ENCODE measurements at places on chromosomes 16 and 17. TPM values are rescaled to one million over a fixed set of nuclear protein-coding genes. Genes with fewer than 3 reads are reported as not detected.

PYY gene
- not detected for total RNA-seq

SLFN12L gene
- 1.6 TPM for total RNA-seq

DNA sequence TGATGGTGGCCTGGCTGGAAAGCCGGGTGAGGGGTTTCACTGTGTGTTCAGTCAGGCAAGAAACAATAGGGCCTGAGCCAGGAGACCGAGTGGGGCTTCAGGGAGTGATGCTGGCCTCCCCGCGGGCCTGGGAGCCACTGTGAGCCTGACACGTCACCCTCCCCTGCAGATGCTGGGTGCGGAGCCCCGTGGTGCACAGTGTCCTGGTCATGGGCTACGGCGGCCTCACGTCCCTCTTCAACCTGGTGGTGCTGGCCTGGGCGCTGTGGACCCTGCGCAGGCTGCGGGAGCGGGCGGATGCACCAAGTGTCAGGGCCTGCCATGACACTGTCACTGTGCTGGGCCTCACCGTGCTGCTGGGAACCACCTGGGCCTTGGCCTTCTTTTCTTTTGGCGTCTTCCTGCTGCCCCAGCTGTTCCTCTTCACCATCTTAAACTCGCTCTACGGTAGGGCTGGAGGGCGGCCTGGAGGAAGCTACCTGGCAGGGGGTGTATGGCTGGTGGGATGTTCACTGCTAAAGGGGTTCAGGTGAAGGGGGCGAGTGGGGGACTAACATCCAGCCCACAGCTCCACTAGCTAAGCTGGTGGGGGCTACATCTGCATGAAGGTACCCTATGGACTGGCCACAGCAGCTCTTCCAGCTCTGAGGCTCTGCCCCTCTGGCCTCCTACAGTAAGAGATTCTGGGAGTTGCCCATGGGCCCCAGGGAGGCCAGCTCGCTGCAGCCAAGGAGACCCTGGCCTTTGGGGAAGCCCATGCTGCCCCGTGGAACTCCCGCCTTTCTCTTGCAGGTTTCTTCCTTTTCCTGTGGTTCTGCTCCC, 32.4 kb downstream of the ADGRG5 start:
- no peak overlapping the region for H3K27ac ChIP-seq
- no peaks in the 10 kb centered on the region for H3K36me3 ChIP-seq
- no peaks in the 10 kb centered on the region for H3K27me3 ChIP-seq
- no peak for DNase-seq

GRCh38 chr17:32350666-32351418, 885 bp downstream of the ZNF207 start:
- H3K27me3 ChIP-seq = no peaks in the 10 kb centered on the region
- H3K27ac ChIP-seq = peak overlapping the region; percentile 92
- peaks cover 5% of the 10 kb centered on the region for H3K36me3 ChIP-seq
- H3K4me3 ChIP-seq = peak overlapping the region; percentile 57
- H3K4me1 ChIP-seq = peaks cover 43% of the 10 kb centered on the region

MYL4 gene
- not detected for total RNA-seq

DNA sequence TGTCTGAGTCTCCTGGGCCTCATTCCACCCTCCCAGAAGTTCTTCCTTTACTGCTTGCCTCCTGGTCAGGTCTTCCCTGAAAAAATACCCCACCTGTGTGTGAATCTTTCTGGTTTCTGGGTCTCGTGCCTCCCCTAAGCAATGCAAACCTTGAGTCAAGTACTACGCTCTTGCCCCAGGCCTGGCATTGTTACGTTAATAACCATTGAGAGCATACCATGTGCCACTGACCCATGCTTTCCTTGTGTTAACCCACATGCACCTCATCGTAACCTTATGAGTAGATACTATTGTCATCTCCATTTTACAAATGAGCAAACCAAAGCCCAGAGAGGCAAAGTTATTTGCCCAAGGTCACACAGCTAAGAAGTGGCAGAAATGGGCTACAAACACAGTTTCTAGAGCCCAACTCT, 25.4 kb upstream of the TOB1 start:
- no peaks in the 10 kb centered on the region for H3K27me3 ChIP-seq
- H3K36me3 ChIP-seq = no peaks in the 10 kb centered on the region
- H3K4me1 ChIP-seq = peaks cover 26% of the 10 kb centered on the region
- no peak overlapping the region for H3K4me3 ChIP-seq

- H3K36me3 ChIP-seq = no peaks in the 10 kb centered on the region
- no peak for DNase-seq
- no peaks in the 10 kb centered on the region for H3K27me3 ChIP-seq
Observed at GRCh38 chr16:30472328-30472942, at the start of gene ITGAL. TSS of gene ITGAL (plus strand) at chr16:30472742. CDS start at chr16:30472838, 96 bp downstream.

ATP2C2 gene
- 18.1 TPM for total RNA-seq

KIAA0753 gene
- 6.9 TPM for total RNA-seq

DNA sequence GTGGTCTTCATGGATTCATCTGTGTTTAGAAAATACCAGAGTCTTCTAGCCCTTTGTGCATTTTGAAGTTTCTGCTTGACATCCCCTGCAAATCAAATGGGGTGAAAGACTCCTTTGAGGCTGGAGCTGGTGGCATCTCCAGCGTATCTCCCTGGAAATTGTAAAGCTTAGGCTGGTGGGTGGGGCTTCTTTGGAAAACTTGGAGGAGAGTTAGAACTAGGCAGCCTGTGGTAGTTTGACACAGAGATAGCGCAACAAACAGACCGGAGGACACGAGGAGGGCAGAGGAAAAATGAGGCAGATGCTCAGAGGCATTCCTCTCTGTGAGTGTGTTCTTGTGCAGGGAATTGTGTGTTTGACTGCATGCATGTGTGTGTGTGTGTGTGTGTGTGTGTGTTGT, 116.3 kb downstream of the IRX5 start:
- no peaks in the 10 kb centered on the region for H3K36me3 ChIP-seq
- H3K4me1 ChIP-seq = no peaks in the 10 kb centered on the region
- no peak for DNase-seq

- H3K36me3 ChIP-seq = peaks cover 1% of the 10 kb centered on the region
- H3K27ac ChIP-seq = no peak overlapping the region
- no peaks in the 10 kb centered on the region for H3K27me3 ChIP-seq
- H3K4me3 ChIP-seq = no peak overlapping the region
- H3K4me1 ChIP-seq = peaks cover 27% of the 10 kb centered on the region
Observed at GRCh38 chr17:37640015-37640414, 3.2 kb downstream of the DDX52 start.

GRCh38 chr16:77540646-77541045, 105.8 kb upstream of the ADAMTS18 start:
- H3K4me3 ChIP-seq = no peak overlapping the region
- no peaks in the 10 kb centered on the region for H3K27me3 ChIP-seq
- H3K4me1 ChIP-seq = no peaks in the 10 kb centered on the region
- H3K27ac ChIP-seq = no peak overlapping the region
- no peak for DNase-seq

- no peaks in the 10 kb centered on the region for H3K27me3 ChIP-seq
- peak overlapping the region; percentile 98 for H3K27ac ChIP-seq
- peak; percentile 94 for DNase-seq
- H3K4me1 ChIP-seq = peaks cover 46% of the 10 kb centered on the region
Observed at GRCh38 chr17:38703742-38704605, 1.1 kb upstream of the MLLT6 start.

GRCh38 chr16:23124315-23124714, 24.9 kb downstream of the USP31 start:
- no peak for DNase-seq
- H3K27ac ChIP-seq = no peak overlapping the region
- no peak overlapping the region for H3K4me3 ChIP-seq
- no peaks in the 10 kb centered on the region for H3K36me3 ChIP-seq
- H3K4me1 ChIP-seq = peaks cover 13% of the 10 kb centered on the region

DNA sequence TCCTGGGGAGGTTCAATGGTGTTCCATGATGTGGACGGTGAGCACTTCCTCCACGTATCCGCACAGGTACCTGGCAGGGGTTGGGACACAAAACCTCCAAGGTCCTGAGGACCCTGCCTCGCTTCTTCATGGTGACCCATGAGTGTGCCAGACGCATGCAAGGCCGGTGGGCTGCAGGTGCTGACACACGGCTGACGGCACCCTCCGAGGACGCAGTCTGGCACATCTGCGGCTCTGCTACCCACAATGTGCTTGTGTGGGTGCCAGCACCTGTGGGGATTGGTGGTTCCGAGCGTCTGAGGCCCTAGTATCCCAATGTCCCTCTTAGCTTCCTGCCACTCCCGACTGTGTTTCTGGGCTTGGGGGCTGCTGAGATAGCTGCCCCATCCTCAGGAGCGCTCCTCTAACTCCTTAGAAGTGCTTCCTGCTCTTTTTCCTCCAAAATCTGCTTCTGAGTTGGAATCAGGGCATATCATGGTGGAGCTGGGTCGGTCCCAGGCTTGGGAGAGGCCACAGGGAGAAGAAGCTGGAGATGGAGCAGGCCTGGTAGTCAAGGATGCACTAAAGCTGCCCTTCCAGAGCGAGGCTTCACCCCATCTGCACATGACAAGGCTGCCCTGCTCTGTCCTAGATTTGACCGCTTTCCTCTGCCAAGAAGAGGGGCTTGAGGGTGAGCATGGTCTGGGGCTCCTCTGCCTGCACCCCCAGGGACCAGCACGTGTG, 1.6 kb downstream of the CYGB start:
- no peak overlapping the region for H3K27ac ChIP-seq
- H3K4me1 ChIP-seq = peaks cover 23% of the 10 kb centered on the region
- H3K36me3 ChIP-seq = no peaks in the 10 kb centered on the region
- DNase-seq = no peak
- H3K4me3 ChIP-seq = no peak overlapping the region

GRCh38 chr16:73057291-73058210, 9.6 kb upstream of the ZFHX3 start:
- H3K27me3 ChIP-seq = no peaks in the 10 kb centered on the region
- DNase-seq = no peak
- H3K36me3 ChIP-seq = no peaks in the 10 kb centered on the region
- peak overlapping the region; percentile 96 for H3K27ac ChIP-seq
- peaks cover 50% of the 10 kb centered on the region for H3K4me1 ChIP-seq

- no peaks in the 10 kb centered on the region for H3K36me3 ChIP-seq
- H3K27me3 ChIP-seq = no peaks in the 10 kb centered on the region
- H3K4me3 ChIP-seq = no peak overlapping the region
- no peak for DNase-seq
Observed at GRCh38 chr16:57830890-57831484, 28.7 kb upstream of the KIFC3 start.

COASY gene
- total RNA-seq = 60.6 TPM

- no peak for DNase-seq
- H3K4me3 ChIP-seq = no peak overlapping the region
- no peak overlapping the region for H3K27ac ChIP-seq
- H3K36me3 ChIP-seq = no peaks in the 10 kb centered on the region
- no peaks in the 10 kb centered on the region for H3K4me1 ChIP-seq
Observed at GRCh38 chr17:66625311-66625767, 209.6 kb upstream of the CACNG5 start.

GRCh38 chr17:1206026-1206777, 26.4 kb upstream of the ABR start:
- no peak overlapping the region for H3K4me3 ChIP-seq
- peak; percentile 50 for DNase-seq
- H3K27ac ChIP-seq = no peak overlapping the region
- no peaks in the 10 kb centered on the region for H3K27me3 ChIP-seq
- H3K4me1 ChIP-seq = peaks cover 15% of the 10 kb centered on the region

DNA sequence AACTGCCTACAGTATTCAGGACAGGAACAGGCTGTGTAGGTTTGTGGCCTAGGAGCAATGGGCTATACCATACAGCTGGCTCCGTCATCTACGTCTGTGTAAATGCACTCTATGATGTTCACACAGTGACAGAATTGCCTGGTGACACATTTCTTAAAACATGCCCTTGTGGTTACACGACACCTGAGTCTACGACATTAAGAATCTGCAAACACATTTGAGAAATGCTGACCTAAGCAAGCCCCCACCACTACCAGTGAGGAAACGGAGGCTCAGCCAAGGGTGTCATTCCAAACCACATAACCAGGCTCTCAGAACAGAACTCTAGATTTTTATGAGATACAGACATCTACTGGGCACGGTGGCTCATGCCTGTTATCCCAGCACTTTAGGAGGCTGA, 23.5 kb downstream of the USP36 start:
- no peaks in the 10 kb centered on the region for H3K4me1 ChIP-seq
- DNase-seq = peak; percentile 19
- H3K36me3 ChIP-seq = peaks cover 55% of the 10 kb centered on the region
- H3K27ac ChIP-seq = no peak overlapping the region
- no peak overlapping the region for H3K4me3 ChIP-seq
- H3K27me3 ChIP-seq = no peaks in the 10 kb centered on the region

KLHL10 gene
- total RNA-seq = not detected

- no peaks in the 10 kb centered on the region for H3K4me1 ChIP-seq
- H3K27me3 ChIP-seq = no peaks in the 10 kb centered on the region
- H3K36me3 ChIP-seq = no peaks in the 10 kb centered on the region
- no peak overlapping the region for H3K4me3 ChIP-seq
Observed at GRCh38 chr16:67384778-67385510, 8.4 kb downstream of the TPPP3 start.

DNA sequence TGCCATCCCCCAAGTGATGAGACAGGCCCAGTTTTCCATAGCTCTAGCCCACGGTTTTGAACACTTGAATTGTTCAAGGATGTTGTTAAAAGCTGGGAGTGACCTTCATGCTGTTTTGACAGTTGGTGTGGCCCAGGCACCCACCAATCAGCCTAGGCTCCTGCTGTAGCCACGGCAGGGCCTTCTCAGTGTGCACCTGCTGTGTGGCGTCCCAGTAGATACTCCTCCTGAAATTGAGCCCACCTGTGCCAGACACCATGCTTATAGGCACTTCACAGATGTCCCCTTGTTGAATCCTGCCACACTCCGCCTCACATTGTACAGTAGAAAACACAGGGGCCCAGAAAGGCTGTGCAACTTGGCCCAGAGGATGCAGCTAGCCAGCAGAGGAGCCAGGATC, 86.4 kb downstream of the SOCS1 start:
- no peak overlapping the region for H3K4me3 ChIP-seq
- no peak for DNase-seq
- H3K27ac ChIP-seq = no peak overlapping the region
- no peaks in the 10 kb centered on the region for H3K36me3 ChIP-seq

DNA sequence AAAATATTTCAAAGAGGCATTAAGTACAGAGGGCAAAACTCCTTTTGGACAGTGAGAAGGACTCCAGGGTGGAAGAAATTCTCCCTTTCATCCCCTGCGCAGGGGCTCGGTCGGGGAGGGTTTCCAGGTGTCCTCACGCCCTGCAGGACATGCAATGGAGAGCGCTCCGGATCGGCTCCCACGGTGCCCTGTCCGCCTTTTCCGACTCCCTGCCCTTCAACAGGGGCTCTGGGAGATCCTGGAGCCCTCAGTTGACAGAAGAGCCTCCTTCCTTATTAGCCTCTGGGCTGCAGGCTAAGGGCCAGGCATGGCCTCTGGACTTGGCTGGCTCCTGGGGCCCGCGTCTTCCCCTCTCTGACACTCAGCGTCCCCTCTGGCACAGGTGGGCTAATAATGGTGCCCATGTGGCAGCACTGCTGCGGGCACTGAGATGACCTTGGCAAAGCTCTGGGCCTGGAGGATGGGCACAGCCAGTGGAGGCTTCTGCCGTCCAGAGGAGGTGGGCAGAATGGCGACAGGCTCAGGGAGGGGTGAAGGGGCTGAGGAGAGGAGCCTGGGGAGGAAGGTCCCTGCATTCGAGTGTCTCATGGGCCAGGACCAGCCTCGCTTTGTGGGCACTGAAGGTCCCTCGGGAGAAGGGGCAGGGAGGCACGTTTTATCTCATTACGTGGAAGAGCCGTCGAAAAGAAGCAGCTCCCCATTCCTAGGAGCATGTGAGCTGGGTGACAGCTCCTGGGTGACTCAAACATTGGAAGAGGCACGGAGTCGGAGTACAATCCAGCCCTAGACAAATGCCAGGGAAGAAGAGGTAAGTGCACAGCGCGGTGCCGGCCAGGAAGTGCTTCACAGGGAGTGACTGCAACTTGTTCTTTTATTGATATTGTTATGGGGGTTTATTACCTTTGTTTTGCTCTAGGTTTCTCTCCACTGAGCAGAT, 161.7 kb downstream of the IRF8 start:
- no peaks in the 10 kb centered on the region for H3K4me1 ChIP-seq
- no peak overlapping the region for H3K27ac ChIP-seq
- H3K4me3 ChIP-seq = no peak overlapping the region
- no peaks in the 10 kb centered on the region for H3K36me3 ChIP-seq
- H3K27me3 ChIP-seq = no peaks in the 10 kb centered on the region
